Astrocyte (in vitro differentiated cells and primary cell): ENCODE measurements at places on chromosomes 1 and 21. TPM values are rescaled to one million over a fixed set of nuclear protein-coding genes. Genes with fewer than 3 reads are reported as not detected.

GRCh38 chr1:19835578-19835977, 20.5 kb upstream of the RNF186 start:
- DNase-seq = peak; percentile 8

GRCh38 chr1:160428053-160428452, 27.7 kb downstream of the VANGL2 start:
- DNase-seq = no peak

GRCh38 chr21:41258617-41259016, 58.0 kb upstream of the FAM3B start:
- no peak for DNase-seq

DNA sequence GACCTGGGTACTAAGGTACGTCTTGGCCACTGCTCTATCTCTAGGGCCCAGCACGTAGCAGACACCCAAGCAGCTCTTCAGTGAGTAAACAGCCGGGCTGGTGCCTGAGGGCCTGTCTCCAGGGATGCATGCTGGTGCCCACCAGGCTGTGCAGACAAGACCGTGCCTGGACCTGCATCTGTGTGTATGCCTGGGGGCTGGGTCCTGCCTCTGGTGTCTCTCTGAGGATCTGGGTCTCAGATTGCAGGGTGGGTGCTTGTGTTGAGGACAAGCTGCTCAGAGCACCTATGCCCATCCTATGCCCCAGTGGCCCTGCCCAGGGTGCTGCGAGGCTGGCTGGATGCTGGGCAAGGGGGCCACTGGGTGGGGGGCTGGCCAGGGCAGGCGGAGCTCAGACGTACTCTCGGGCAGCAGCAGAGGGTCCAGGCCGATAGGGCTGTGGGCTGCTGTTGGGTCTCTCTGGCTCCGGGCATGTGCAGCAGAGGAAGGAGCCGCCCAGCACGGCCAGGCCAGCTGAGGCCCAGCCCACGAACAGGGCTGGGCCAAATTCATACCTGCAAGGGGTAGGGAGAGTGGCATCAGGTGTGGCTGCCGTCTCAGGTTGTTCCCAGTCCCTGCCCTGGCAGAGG, 4.4 kb downstream of the CLDN19 start:
- no peak for DNase-seq

- DNase-seq = peak; percentile 41
Observed at GRCh38 chr1:231691618-231692259, 65.1 kb downstream of the DISC1 start.

GRCh38 chr1:203537806-203538464, 44.0 kb downstream of the OPTC start:
- peak; percentile 67 for DNase-seq

DNA sequence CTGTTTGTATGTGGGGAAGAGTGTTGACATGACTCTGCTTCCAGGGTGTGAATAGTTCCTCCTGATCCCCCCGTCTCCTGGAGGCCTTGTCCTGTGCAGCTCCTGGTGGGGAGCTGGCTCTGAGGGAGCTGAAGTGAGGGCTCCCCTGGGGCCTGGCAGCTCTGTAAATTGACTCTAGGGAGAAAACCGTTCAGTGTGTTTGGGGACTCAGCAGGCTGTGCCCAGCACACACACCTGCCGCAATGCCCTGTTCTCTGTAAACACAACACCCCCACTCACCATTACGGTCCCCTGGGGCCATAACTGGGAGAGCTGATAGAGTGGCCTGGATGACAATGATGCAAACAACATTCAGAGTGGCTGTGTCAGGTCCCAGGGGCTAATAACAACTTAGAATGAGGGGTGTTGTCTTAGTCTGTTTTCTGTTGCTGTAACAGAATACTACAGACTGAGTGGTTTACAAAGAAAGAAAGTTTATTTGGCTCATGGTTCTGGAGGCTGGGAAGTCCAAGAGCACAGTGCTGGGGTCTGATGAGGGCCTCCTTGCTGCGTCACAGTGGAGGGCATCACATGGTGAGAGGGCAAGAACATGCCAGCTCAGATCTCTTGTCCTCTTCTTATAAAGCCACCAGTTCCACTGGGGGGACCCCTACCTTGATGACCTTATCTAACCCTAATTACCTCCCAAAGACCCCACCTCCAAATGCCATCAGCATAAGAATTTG, 15.3 kb downstream of the ADORA1 start:
- no peak for DNase-seq

DNA sequence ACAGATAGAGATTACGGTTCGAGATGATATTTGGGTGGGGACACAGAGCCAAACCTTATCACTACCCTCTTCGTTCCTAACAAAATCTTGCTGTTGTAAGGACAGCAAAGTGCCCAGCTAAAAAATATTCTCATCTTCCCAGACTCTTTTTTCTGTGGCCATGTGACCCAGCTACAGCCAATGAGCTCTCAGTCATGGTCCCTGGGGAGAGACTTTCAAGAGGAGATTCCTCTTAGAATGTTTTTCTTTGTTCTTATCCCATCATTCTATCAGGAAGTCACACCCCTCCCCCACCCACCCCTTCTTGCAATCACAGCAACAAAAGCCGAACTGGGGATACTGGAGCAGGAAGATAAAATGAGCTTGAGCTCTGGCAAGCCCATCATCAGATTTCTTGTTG, 247.1 kb downstream of the CHRM3 start:
- no peak for DNase-seq

DNA sequence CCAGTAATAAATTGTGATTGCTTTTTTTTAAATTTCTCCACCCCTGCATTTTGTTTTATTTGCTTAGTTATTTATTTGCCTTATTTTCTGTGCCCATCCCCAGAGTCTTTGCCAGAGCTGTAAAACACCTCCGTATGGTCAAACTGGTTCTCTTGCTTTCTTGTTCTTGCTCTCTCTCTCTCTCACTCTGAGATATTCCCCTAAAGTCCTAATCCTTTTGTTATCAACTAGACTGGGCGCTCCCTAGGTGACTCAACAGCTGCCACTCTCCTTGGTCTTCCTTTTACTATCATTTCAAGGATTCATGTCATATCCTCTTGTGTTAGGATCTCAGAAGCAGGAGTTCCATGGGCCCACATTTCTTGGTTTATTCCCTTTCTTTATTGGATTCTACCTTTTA, 160.0 kb downstream of the PRDM2 start:
- no peak for DNase-seq

Gene C1orf94
- total RNA-seq = 0.70 and 0.75 TPM in 2 replicates

Gene CCDC185
- total RNA-seq = not detected in 2 replicates
